Adrenal gland (tissue), 19 donors: ENCODE measurements at places on chromosomes 3 and 15.
A peak's percentile ranks its signal among the peaks of the same experiment; 100 is the strongest.

GRCh38 chr3:187677604-187678003, 7.4 kb upstream of the SST start:
- no peak for DNase-seq

DNA sequence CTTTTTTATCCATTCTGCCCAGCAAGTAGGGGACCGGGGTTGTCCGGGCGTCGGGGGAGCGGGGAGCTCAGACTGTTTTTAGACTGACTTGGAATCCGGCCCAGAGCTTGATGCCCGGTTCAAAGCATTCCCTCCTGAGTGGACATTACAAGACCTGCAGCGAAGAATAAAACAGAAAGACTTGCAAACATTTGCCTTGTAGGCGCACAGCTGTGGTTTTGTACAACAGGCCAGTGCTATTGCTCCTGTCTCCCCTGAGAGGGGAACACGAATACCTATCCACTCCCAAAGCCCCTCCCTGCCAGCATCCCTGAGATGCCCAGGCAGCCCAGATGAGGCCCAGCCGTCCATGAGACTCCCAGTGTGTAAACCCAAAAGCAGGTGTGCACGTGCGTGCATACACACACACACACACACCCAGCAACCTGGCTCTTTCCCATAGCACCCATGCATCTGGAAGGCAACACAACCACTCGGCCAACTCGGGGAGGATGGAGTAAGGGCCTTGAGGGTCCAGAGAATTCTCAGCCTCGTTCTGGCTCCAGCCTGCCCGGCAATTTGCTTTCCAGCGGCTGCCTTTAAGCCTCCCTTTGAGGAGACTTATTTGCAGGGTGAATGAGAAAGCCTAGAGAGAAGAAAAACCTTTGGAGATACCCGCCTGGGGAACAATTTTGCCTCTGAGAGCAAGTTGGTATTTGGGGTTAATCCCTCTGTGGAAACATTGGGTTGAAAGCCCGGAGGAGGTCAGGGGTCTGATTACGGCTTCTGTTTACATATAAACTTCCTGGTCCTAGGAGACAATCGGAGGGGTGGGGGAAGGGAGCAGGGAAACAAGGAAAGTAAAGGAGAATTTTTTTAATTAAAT, 161.0 kb upstream of the HES1 start:
- no peak for DNase-seq

DNA sequence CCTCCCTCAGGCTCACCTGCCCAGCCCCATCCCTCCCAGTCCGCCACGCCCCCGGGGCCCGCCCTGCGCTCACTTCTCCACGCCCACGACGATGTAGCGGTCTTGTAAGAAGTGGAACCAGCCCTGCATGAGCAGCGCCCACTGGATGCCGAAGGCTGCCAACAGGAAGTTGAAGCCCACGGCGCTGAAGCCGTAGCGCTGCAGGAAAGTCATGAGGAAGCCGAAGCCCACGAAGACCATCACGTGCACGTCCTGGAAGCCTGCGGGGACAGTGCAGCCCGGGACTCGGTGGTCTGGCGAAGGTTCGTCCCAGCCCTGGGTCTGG, 9.7 kb downstream of the RHCG start:
- DNase-seq = no peak

DNA sequence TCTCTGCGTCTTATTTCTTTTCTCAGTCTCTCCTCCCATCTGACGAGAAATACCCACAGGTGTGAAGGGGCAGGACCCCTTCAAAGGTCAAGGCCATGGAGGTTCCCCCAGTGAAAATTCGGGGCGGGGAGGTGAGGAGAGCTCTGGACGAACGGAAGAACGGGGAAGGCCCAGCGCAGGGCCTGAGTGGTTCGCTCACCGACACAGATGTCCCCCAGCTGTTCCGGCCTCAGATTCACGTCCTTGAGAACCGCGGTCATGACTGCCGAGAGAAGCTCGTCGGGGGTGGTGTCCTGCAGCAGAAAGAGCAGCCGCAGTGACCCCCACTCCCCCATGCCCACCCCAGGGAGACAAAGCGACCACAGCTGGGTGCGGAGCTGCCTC, 542 bp downstream of the ACAA1 start:
- peak; percentile 67 for DNase-seq
